Esophagus squamous epithelium (tissue), 5 donors: ENCODE measurements at places on chromosomes 16 and 17.

GRCh38 chr16:83109490-83110125, 482.8 kb downstream of the CDH13 start:
- DNase-seq = no peak

- DNase-seq = no peak
These were observed 6.1 kb downstream of the PRR29 start for GRCh38 chr17:64004218-64004770.

DNA sequence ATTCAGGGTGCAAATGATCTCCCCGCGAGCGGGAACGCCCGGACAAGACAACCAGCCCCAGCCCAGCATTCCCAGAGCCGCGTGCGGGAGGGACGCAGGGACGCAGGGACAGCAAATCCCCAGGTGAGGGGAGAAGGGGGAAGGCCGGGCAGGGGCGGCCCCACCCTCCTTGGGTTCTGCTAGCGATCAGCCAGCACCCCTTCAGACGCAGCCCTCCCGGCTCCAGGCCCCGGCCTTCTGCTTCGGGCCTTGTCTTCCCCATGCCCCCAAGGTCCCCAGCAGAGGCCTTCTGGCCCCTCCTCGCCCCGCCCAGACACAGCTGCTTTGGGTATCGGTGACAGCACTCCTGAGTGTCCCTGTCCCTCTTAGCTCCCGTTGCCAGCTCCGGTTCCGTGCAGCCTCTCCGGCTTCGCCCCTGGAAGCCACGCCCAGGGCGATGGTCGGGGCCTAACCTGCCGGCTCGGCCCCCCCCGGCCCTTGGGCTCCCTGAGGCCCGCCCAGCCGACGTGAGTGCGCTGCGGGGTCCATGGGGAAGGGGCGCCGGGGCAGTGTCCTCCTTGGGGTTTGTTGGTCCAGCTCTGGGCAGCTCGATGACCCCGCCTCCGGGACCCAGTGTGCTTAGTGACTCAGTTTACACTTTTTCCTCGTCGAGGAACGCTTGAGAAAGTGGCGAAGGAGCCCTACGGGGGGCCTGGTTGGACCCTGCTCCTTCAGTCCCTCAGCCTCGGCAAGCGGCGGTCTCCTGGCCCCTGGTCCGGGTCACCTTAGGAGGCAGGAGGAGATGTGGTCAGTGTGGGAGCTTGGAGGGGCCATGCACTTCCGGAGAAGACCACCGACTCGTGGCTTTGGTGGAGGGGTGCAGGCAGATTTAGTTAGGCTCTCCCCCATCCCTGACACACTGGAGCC, 50.5 kb upstream of the AMZ2 start:
- no peak for DNase-seq

GRCh38 chr16:80587071-80587470, 46.3 kb downstream of the DYNLRB2 start:
- DNase-seq = no peak

- DNase-seq = no peak
These were observed 113.9 kb upstream of the MAF start for GRCh38 chr16:79714440-79714839.

DNA sequence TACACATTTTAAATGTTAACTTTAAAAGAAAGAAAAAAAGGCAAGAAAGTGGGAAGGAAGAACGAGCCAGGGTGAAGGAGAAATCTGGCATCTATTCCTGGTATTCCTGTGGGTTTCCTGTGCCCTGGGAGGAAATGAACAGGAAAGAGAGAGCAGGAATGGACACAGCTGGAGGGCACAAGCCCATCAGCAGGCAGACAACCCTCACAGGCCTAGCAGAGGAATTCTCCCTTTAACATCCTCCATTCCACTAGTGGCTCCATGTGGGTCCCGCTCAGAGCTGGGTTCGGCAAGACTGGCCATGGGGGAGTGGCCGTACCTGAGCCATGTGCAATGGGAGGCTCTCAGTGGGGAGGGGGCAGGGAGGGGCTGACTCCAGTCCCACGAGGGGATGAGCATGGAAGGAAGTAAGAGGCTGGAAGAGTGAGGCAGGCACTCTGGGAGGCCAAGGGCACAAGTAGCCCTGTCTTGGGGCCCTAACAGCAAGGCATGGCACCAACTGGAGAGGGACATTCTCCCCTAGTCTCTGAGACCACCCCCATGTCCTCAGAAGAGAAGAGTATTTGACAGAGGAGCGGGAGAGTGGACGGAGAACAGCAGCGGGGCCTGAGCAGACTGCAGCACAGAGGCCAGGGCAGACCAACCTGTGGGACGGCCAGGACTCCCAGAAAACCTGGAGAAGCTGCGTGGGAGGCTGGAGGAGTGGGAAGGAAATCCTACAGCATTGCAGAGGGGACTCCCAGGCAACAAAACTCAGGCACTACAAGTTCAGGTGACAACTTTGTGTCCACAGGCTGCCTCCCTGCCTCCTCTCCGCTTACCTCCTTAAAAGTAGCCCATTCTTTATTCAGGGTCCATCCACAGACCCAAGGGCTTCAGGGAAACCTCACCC, 30.2 kb downstream of the TK2 start:
- no peak for DNase-seq

DNA sequence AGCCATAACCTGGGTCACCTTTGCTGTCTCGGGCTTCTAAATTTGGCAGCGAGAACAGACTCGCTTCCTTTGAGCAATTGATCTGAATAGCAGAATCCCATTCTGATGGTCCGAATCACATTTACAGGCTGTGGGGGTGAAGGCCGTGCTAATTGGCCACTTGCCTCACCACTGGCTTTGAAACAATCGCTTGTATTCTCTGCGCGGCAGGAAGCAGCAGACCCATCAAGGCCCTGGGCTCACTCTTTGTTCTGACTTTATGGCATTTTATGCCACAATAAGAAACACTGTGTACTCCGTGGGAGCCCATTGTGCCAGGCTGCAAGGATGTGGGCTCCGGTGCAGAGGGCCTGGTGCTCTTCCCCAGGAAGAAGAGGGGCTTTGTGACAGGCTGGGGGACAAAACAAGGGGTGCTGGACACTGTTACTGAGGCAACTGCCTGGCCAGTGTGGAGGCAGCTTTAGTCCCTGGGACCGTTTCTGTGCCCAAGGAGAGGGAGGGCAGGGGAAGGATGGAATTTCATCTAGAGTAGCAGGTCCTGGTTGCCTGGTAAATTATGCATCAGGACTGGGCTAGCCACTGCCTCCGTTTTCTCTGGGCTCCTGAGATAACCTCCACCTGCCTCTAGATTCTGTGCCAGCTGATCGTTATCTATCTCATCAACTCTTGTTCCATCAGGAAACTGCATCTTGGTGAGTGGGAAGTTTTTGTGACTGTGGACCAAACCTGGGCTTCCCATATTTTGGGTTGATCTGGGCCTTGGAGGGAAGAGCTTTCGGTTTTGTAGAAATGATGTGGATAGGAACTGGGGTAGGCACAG, 78.5 kb downstream of the MRC2 start:
- no peak for DNase-seq

DNA sequence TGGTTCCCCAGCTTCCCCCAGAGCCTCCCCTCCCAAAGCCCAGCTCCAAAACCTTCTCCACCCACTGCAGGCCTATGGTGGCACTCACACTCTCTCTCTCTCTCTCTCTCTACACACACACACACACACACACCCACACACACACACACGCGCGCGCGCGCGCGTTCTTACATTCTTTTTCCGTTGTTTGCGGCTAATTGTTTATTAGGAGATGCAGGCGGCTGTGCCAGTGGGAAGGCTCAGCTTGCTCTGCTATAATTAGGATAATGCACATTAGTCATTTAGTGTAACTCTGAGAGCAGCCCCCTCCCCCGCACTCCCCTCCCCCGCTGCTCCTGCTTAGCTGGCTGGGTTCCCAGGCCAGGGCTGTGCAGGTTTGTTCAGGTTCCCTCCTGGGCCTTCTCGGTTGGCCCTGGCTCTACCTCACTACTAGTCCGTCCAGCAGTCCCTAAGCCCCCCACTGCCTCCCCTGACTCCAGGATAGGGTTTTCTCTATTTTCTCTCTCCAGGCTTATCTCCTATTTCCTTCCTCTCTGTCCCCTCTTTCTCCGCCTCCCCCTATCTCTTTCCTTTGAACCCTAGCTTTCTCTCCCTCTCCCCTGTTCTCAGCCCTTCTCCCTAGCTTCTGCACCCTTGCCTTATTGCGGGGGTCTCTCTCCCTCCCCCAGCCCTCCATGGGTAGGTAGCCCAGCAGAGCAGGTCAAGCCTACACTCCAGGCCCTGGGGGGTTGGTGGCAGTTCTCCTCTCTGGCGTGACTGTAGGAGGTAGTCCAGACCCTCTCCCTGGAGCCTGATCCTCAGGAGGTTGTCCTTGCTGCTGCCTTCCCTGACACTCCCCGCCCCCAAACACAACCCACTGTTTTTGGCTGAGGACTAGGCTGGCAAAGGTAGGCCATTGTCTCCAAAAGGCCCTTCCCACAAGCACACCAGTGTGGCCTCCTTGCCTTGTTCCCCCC, 34.0 kb downstream of the TMEM132E start:
- DNase-seq = no peak

- DNase-seq = no peak
These were observed 20.3 kb downstream of the CACNG5 start for GRCh38 chr17:66855204-66855603.

GRCh38 chr17:57114085-57114673, 29.1 kb downstream of the AKAP1 start:
- no peak for DNase-seq

GRCh38 chr16:89374393-89374960, 115.9 kb downstream of the ANKRD11 start:
- DNase-seq = no peak

- DNase-seq = no peak
These were observed 65.6 kb downstream of the XYLT1 start for GRCh38 chr16:17404941-17405689.

DNA sequence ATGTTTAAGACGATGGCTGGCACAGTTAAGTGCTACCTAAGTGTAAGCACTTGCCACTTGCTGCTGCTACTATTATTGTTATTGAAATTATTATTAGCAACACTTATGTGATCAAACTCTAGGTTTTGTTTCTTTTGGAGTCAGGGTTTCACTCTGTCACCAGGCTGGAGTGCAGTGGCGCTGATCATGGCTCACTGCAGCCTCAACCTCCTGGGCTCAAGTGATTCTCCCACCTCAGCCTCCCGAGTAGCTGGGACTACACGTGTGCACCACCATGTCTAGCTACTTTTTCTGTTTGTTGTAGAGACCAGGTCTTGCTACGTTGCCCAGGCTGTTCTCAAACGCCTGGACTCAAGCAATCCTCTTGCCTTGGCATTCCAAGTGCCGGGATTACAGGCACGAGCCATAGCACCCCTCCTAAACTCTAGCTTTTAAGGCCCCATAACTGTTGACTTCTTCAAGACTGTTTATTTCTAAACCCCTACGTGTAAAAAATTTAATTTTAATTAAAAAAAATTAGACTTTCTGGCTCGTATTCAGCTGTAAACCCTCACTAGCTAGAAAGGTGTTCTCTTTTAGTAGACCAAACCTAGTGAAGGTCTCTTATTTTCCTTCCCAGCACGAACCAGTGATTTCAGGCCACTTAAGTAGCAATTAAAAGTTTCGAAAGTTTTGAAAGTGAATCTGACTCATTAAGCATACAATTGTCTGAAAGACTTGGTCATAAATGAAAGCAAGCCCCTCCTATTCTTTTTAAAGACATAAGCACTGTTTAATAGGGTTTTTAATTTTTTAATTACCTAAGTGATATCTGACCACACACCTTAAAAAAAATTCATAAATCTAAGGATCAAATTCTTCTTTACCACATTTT, 11.7 kb upstream of the SCNN1B start:
- DNase-seq = no peak

- DNase-seq = no peak
These were observed 25.1 kb downstream of the NEUROD2 start for GRCh38 chr17:39582658-39583057.

- DNase-seq = no peak
These were observed 22.8 kb downstream of the RSPRY1 start for GRCh38 chr16:57208926-57209325.

- DNase-seq = no peak
These were observed 231.2 kb downstream of the PRKCA start for GRCh38 chr17:66533572-66533971.

DNA sequence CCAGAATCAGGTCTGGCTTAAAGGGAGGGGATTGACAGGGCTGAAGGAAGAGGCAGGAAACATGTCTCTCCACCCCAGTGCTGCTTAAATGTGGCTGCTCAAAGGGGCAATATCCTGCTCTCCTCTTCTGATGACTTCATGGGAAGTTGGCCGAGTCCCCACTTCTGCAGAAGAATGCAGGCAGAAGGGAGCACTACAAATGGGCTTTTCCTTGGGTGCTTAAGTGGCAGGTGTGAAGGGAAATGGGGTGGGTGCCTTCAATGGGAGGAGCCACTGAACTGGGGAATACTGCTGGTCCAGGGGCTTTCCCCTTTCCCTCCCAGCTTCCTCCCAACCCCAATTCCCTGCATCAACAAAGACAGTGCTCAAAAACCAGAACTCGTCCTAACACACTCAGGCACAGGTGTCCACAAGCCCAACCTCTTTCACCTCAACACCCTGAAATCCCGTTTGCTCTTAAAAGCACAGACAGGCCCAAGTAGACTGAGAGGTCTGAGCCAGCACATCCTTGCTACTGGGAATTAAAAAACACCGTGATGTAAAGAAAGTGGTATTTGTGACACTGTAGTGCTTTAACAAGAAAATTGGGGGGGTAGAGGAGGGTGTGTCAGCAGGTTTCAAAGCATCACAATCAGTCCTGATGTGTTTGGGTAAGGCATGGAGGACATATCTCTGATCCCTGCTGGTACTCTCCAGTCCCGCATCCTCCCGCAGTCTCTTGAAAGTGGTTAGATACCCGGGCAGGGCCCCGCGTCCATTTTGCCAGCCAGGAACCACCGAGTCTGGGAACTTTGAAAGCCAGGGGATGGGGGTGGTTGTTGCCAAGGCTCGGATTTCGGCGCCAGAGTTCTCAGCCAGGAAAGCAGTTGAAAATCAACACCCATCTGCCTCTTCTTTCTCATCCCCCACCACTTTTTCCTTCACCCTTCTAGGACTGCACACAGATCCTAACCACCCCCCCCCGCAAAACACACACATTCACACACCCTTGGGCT, 1.6 kb downstream of the CA10 start:
- DNase-seq = no peak

DNA sequence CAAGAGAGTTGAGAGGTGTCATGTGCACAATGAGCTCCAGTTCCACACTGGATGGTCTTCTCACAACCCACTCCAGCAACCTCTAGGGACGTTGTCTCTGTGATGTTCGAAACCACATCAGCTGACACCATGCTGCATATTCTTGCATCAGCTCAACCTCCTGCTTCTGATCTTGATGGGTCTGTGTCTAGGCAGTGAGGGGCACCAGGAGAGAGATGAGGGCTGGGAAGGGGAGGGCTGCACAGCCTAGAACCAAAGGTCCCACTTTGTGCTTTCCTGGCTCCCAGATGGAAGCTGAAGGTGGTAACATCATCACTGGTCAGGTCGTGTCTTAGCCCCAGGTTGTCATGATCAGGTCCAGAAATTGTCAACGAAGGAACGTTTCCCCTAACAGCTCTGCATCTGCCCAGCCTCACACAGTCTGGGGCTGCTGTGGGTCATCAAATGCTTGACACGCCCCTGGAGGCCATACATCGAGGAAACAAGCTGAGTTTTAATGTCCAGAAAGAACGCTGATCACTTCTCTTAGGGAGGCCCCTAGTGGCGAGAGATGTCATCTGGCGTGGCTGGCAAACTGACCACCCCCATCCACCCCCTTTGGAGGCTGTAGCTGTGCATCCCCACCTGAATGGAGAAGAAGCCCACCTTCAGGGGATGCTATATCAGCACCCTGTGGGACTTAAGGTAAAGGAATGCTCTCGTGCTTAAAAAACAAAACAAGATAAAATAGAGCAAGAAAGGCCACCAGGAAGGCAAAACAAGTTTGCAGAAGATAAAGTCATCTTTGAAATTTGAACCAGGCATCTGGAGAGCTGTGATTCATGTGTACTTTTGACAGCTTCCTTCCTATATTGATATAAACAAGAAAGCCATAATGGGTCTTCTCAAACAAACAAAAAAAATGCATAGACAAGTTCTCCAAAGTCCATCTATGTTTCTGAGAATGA, 58.3 kb downstream of the WIPI1 start:
- no peak for DNase-seq

- DNase-seq = no peak
These were observed 6.5 kb downstream of the MT1X start for GRCh38 chr16:56688762-56689161.
